ENCODE measurements at places on chromosomes 4 and X.

DNA sequence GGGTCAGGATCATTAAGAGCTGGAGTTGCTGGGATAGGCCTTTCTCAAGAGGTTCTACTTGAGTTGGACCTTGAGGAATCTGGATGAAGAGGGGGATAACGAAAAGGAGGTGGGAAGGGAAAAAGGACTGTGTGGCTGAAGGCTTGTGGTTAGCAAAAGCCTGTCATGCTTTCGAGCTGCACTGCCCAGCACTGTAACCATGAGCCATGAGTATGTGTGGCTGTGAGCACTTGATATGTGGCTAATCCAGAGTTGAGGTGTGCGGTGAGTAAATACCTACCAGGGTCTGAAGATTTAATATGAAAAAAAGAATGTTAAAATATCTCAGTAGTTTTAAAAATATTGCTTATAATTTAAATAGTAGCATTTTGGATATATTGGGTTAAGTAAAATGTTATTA lies 11.4 kb downstream of the TMEM165 start:
- DNase-seq, result no peak

DNA sequence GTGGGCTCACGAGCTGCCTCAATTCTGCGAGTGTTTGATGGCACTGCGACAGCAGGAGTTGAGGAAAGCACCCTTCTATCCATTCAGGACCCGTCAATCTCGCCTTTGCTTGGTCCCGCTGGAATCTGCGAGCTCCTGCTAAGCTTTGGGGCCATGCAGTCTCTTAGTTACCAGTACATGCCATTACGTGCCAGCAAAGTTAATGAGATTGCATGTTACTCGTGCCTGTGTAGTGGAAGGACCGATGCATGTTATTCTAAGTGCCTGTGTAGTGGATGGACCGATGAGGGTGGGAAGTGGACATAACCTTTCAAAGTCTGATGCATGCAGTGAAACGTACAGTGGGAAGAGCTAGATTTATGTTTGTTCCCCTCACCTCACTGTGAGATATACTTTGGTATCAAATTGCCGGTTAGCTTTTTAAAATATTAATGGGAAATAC lies 569 bp downstream of the RPS3A start:
- DNase-seq, result no peak

DNA sequence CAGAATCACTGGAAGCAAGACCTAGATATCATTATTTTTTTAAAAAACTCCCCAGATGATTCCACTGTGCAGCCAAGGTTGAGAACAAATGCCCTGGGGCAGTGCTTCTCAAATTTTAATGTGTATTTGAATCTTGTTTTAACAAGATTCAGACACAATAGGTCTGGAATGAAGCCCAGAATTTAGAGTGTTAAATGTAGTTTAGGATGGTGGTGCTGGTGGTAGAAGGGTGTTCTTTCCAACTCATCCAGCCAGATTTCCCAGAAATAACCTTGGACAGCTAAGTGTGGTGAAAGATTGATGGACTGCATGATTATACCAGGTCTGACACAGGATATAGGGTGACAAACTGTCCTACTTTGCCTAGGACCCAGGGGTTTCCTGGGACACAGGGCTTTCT lies 120.1 kb upstream of the MED14 start:
- DNase-seq, result no peak

DNA sequence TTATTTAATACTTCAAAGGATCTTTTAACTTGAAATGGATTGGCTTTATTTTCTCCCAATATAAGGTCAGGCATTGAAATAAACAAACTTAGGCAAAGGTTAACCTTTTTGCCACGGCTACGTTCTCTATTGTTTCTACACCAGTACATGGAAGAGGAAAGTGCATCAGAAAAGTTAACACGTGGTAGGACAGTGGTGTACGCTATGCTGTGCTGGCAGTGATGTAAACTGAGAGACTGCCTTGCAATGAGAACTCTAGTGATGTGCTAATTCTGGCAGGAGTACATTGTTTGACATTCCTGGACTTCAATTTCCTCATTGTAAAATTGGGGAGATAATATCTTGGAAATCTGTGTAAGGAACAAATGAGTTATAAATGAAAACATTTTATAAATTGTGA lies 208.2 kb downstream of the TMA16 start:
- no peak for DNase-seq

DNA sequence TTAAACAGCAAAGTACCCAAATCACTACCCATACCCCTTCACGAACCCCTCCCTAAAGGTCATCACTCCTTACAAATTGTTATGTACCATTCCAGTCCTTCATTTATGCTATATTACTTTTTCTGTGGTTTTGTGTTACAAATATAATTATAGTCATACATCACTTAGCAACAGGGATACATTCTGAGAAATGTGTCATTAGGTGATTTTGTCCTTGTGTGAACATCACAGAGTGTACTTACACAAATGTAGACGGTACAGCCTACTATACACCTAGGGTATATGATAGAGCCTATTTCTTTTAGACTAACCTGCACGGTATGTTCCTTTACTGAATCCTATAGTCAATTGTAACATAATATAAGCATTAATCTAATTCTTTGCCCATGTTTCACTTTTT lies 61.9 kb downstream of the ASB9 start:
- DNase-seq, result no peak

- DNase-seq, result peak; percentile 86
These were observed at the start of gene LIMCH1 for GRCh38 chr4:41538017-41538733. LIMCH1 (plus strand) TSS chr4:41538157; CDS start chr4:41605996, 67,839 bp downstream.

GRCh38 chr4:153393397-153393796 lies 48.9 kb downstream of the MND1 start:
- no peak for DNase-seq

DNA sequence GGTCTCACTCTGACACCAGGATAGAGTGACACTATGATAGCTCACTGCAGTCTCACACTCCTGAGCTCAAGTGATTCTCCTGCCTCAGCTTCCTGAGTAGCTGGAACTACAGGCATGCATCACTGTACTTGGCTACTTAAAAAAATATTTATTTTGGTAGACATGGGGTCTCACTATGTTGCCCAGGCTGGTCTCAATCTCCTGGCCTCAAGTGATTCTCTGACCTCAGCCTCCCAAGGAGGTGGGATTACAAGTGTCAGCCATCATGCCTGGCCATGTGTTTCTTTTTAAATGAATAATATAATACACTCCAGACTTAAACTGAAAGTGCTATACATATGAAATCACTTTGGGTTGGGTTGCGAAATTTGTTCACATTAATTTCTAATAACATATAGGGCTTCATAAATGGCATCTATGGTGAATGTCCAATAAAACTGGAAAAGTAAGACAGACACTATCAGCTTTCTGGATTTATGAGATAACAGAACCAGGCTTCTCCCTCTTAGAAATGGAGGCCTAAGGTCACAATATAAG lies 48.0 kb downstream of the SEC24D start:
- no peak for DNase-seq

DNA sequence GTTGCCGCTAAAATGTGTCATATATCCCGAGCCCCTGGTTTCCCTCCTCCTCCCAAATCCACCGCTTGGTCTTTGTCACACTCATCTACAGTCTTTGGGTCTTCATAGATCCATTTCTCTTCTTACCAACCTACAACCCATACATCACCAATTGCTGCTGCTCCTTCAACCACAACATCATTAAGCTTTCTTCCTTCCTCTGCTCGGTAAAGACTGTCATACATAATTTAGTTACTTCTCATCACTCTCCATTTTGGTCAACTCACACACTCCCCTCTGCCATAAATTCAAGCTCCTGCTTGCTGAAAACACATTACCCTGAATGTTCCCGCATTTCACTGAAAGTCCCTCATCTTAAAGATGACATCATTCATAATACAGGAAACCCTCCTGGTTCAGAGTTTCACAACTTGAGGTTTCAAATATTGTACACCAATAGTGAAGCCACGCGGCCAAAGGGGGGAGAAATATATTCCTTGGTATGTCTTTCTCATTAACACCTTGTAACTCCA lies 1.7 kb upstream of the DCTD start:
- no peak for DNase-seq

GRCh38 chrX:100435726-100436125 lies 25.7 kb upstream of the PCDH19 start:
- DNase-seq, result no peak

DNA sequence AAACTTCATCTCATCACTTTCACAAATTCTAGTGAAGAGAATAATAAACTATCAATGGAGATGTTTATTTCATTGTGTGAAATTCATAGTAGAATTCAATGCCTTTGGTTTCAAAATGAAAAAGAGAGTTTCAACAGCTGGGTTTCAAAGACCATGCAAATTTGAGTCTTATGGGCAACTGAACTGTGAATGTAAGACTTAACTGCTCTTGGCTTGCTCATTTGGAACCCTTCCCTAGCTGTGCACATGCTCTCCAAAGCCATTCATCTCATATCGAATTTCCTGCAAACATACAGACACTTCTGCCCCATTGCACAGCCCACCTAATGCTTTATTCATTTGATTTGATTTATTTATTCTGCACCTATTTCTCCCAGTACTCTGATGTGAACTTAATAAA lies 154.5 kb downstream of the GRXCR1 start:
- no peak for DNase-seq

GRCh38 chr4:86948276-86948675 lies 13.5 kb downstream of the AFF1 start:
- no peak for DNase-seq

DNA sequence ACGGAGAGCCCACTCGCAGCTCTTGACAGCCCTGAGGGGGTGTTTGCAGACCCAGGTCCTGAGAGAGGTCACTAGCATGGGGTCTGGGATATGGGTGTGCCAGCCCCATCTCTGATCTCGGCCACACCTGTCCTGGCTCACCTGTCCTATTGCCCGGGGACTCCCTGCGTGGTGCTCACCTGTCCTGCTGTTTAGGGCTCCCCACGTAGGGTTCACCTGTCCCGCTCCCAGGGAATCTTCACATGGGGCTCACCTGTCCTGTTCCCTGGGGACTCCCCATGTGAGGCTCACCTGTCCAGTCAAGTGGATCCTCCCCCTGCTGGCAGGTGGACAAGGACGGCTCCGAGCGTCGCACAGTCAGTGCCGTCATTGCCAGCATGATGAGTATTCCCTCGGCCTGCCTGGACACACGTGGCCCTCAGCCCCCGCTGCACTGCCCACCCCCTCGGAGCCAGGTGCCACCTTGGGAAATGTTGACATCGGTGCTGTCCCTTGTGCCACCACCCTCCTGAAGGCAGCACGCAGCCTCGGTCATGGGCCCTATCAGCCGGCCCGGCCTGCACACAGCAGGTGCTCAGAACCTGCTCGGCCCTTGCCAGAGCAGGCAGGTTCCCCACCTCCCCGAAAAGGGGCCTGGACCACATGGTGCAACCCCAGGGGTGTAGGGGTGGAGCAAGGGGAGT lies 6.3 kb downstream of the SLC49A3 start:
- DNase-seq, result no peak

DNA sequence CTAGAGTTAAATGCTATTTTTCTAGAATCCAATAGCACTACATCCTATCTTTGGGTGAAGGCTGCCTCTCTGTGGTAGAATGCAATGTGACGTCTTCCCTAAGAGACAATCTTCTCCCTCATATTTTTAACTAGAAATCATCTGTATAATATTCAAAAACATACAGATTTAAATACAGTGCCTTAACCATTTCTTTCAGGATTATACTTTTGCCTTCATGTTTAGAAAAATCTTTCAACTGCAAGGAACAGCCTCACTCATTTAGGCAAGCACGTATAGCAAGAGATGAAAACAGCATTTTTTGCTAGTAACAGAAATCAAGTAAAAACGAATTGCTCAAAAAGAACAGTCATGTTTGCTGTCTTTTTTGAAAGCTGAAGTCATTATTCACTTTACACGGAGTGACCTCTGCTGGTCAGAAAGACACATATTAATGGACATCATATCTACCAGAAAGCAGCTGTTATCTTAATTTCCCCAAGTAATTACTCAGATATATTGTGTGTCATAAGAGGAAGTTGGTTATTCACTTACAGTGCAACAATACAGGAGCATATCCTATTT lies 422.3 kb downstream of the STPG2 start:
- no peak for DNase-seq

GRCh38 chr4:36310793-36311192 lies 29.4 kb downstream of the DTHD1 start:
- DNase-seq, result peak; percentile 77

DNA sequence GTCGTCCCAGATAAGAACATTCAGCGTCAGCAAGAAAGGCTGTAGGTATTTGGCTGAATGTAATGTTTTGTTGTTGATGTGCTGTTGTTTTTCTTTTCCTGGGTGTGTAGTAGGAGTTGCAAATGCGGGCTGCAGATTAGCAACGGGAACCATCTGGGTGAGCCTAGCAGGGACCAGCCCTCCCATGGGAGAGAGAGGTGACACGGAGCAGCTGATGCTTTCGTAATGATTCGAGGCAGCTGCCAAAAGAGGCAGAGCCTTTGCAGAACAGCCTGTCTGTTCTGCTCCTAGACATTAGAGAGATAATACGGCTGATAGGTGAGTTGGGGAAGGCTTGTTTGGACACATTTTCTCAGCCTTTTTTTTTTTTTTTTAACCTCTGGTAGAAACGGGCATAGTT lies 25.3 kb downstream of the ARSF start:
- no peak for DNase-seq

DNA sequence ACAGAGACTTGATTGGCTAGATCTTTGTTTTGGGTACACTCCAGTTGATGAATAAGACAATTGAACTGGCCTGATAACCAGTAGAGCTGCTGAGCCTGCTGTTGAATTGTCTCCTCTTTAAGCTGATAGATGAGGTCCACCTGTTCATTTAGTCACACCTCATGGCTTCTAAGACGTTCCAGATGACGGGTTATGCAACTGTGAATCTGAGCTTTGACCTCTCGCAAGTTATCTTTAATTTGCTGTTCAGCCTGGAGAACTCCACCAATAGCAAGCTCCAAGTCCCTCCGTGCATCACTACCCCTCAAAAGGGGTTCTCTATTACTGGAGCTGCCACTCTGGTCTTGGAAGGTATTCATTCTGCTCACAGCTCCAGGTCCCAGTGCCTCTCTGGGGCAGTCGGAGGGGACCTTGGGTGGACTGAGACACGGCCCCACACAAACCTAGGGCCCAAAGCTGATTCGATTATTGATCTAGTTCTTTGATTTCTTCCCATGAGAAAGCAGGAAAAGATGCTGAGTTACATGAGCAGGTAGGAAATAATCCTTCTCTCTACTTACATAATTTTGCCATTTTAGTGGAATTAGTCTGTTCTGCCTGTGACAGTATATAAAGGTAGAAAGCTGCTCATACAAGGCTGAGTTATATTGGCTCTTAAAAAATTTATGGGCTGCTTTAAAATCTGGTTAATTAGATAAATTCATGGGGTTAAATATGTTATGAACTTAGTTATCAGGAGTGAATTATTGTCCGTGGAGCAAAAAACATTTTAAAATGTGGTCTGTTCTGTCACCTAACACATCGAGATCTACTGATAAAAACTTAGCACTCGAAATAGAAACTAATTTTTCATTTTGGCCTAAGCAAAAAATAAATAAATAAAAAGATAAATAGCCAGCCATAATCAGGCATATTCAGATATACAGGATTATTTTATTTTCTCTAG lies 6.8 kb downstream of the MMAA start:
- no peak for DNase-seq

- DNase-seq, result no peak
These were observed 27.1 kb downstream of the STAG2 start for GRCh38 chrX:123988423-123989111.

DNA sequence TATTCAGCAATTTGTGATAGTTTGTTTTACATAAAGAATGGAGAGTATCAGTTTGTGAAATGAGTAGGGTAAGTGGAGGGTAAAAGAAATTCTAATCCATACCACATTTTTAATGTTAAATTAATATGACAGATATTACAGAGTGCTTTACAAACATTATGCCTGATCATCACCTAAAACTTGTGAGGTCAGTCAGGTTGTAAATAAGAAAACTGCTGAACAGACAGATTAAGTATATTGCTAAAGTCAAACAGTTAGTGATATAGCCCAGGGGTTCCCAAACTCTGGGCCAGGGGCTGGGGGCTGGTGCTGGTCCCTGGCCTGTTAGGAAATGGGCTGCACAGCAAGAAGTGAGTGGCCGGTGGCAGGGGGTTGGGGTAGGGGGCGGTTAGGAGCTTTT lies 273.6 kb downstream of the TRAM1L1 start:
- no peak for DNase-seq

All from cardiac septum (tissue), 1 donor.